ENCODE measurements at places on chromosomes 4 and X.
A peak's percentile ranks its signal among the peaks of the same experiment; 100 is the strongest.

- DNase-seq, result no peak
Observed at GRCh38 chr4:138225477-138225876, 16.7 kb downstream of the SLC7A11 start.

GRCh38 chr4:14621731-14622463 lies 380.4 kb upstream of the CPEB2 start:
- no peak for DNase-seq

GRCh38 chrX:10944136-10944885 lies 166.8 kb upstream of the HCCS start:
- no peak for DNase-seq

DNA sequence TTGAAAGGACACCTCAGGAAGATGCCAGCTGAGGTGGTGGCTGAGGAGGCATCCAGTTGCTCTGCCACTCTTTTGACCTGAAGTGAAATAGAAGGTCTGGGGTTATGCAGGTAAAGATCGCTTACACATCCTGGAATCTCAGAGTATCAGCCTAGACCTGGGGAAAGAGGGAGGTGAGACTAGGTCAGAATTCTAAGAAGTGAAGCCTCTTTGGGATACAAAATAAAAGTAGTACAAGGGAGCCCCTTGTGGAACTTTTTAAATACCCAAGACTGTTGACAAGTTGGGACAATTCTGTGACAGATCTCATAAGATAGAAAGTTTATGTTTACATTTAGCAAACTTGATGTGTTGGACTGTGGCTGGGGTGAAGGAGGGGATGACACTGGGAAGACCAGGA lies 263.1 kb downstream of the SPRY1 start:
- DNase-seq, result peak; percentile 50

DNA sequence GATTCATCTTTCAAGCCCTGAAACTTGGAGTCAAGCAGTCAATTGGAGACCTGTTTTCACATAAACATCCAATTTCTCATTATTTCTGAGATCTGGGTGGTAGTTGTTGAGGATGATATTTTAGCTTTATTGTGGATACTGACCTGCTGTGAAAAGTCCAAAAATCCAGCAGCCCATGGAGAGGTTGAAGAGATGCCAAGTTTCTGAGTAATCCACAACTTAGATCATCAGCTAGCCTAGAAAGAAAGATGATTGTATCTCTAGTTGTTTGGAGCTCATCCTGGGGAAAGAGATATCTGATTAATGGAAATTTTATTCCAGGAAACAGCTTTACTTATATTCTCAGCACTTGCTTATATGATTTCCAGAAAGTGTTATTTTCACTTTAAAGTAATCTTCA lies 48.6 kb upstream of the DCX start:
- no peak for DNase-seq

GRCh38 chr4:13633671-13634070 lies 6.1 kb upstream of the BOD1L1 start:
- no peak for DNase-seq

DNA sequence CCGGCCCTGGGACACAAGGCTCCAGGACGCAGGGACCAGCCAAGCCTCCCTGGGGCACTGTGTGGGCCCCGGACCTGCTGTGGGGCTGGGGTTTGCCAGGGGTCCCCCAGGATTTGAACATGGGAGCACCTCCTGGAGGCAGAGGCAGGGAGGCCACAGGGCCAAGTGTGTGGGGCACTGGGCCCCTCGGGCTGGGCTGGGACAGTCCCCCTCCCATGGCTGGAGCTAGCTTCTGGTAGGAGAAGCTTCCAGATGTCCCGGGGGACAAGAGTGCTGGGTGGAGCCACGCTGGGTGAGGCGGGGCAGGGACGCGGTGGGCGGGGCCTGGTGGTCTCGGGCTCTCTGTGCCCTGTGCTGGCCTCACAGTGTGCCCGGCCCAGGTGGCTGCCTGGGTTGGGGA lies 18.6 kb downstream of the FGFRL1 start:
- peak; percentile 64 for DNase-seq

- DNase-seq, result peak; percentile 32
Observed at GRCh38 chr4:15234116-15234855, 193.5 kb upstream of the C1QTNF7 start.

Measured in A673 (cell line).